ENCODE measurements at places on chromosomes 7 and 10. TPM values are rescaled to one million over a fixed set of nuclear protein-coding genes. Genes with fewer than 3 reads are reported as not detected.

LRRC4 gene
- total RNA-seq, result 18.4 TPM

BTBD16 gene
- total RNA-seq, result not detected

ACSL5 gene
- 3.0 TPM for total RNA-seq

SGPL1 gene
- 42.6 TPM for total RNA-seq

FAS gene
- total RNA-seq, result 2.2 TPM

TRIM74 gene
- 0.47 TPM for total RNA-seq

NCF1 gene
- not detected for total RNA-seq

GPR37 gene
- total RNA-seq, result 24.3 TPM

MGAM2 gene
- total RNA-seq, result not detected

DGKI gene
- 202 TPM for total RNA-seq

DPYSL4 gene
- 40.6 TPM for total RNA-seq

C1QL3 gene
- 20.6 TPM for total RNA-seq

OR9A2 gene
- total RNA-seq, result 1.1 TPM

TFR2 gene
- 5.3 TPM for total RNA-seq

SLC13A1 gene
- total RNA-seq, result not detected

AKR1B15 gene
- total RNA-seq, result not detected

TWIST1 gene
- 0.62 TPM for total RNA-seq

CDC14C gene
- total RNA-seq, result 0.31 TPM

TACC2 gene
- 16.1 TPM for total RNA-seq

HNRNPF gene
- total RNA-seq, result 110 TPM

DLX6 gene
- total RNA-seq, result 0.62 TPM

VSTM4 gene
- 2.3 TPM for total RNA-seq

SFTPA1 gene
- 0.16 TPM for total RNA-seq

CPVL gene
- total RNA-seq, result 69.9 TPM

RET gene
- total RNA-seq, result 0.94 TPM

MYH16 gene
- total RNA-seq, result not detected

TRPV5 gene
- total RNA-seq, result 0.31 TPM

PDZD7 gene
- total RNA-seq, result 4.5 TPM

VWA2 gene
- total RNA-seq, result 3.6 TPM

PRKG1 gene
- total RNA-seq, result 24.2 TPM

ABLIM1 gene
- 103 TPM for total RNA-seq

ZNF853 gene
- total RNA-seq, result 23.6 TPM

TMEM184A gene
- total RNA-seq, result not detected

EFCAB10 gene
- total RNA-seq, result 3.3 TPM

INSYN2A gene
- 7.8 TPM for total RNA-seq

OR2A5 gene
- not detected for total RNA-seq

GTF2IRD1 gene
- total RNA-seq, result 16.1 TPM

GPR146 gene
- 6.7 TPM for total RNA-seq

OR13A1 gene
- not detected for total RNA-seq

OPN1SW gene
- total RNA-seq, result not detected

ASZ1 gene
- not detected for total RNA-seq

SKIDA1 gene
- total RNA-seq, result 9.4 TPM
